Stimulated activated CD8-positive, alpha-beta memory T cell treated with anti-CD3 and anti-CD28 coated beads, Interleukin-15, amount 100 ng/mL, for 48 hours (primary cell): ENCODE measurements at places on chromosomes 7 and 10.

- DNase-seq: no peak
These were observed 56.9 kb upstream of the PPP1R3C start for GRCh38 chr10:91689731-91690168.

DNA sequence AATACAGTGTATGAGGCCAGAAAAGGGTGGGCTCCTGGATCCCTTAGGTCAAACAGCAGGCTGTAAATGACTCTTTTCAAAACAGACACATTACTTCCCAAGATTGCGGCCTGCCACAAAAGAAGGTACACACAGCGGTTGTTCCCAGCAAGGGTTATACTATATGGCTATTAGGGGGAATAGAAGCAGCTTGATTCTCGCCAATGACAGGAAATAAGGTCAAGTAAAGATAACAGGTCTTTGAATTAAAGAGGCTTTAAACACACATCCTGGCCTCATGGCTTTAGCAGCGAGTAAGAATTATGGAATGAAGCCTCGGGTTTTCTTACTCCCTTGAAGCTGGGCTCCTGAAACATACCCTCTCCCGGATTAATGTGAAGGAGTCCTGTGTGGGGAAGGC is 58.3 kb downstream of the CYP26A1 start:
- DNase-seq: no peak

- DNase-seq: no peak
These were observed 21.5 kb upstream of the PLEKHA1 start for GRCh38 chr10:122352817-122353525.

DNA sequence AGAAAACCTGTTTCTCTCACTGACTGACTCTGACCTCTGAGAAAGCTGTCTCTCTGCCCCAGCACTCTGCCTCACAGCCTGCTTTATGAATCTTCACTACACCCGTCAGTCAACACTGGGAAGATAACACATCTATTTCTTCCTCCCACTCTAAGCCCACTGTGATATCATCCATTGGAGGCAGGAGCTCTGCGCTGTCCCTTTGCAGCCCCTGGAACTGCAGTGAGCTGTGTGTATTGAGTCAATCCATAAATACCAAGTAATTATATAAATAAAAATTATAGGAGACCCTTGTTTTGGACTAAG is 17.2 kb upstream of the FXYD4 start:
- DNase-seq: no peak
